Esophagus squamous epithelium (tissue), 5 donors: ENCODE measurements at places on chromosomes 4 and X.

GRCh38 chr4:2006956-2007653, 1.7 kb downstream of the NELFA start:
- peak overlapping the region; percentile 99 for H3K27ac ChIP-seq
- no peaks in the 10 kb centered on the region for H3K27me3 ChIP-seq
- peaks cover 3% of the 10 kb centered on the region for H3K4me1 ChIP-seq
- peak overlapping the region; percentile 98 for H3K4me3 ChIP-seq

DNA sequence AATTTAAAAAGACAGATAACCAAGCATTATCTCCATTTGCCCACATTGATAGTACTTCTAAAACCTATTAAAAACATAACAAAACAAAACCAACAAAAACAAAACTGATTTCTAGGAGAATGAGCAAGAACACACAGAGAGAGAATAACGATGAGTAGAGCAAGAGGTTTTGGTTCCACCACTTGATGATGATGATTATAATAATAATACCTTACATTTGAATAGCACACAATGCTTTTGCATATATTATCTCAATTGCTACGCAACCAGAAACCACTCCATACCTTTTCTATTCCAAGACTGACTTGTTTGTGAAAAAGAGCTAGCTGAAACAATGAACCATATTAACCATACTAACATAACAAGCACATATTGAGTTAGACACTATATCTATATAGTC, 1090.9 kb downstream of the SH3BGRL start:
- H3K4me3 ChIP-seq = no peak overlapping the region
- H3K27me3 ChIP-seq = no peaks in the 10 kb centered on the region
- H3K4me1 ChIP-seq = no peaks in the 10 kb centered on the region
- H3K27ac ChIP-seq = no peak overlapping the region

GRCh38 chr4:57926311-57926710, 816.1 kb upstream of the IGFBP7 start:
- no peaks in the 10 kb centered on the region for H3K27me3 ChIP-seq
- no peak for DNase-seq
- no peaks in the 10 kb centered on the region for H3K4me1 ChIP-seq
- H3K4me3 ChIP-seq = no peak overlapping the region
- no peaks in the 10 kb centered on the region for H3K36me3 ChIP-seq
- H3K27ac ChIP-seq = no peak overlapping the region

DNA sequence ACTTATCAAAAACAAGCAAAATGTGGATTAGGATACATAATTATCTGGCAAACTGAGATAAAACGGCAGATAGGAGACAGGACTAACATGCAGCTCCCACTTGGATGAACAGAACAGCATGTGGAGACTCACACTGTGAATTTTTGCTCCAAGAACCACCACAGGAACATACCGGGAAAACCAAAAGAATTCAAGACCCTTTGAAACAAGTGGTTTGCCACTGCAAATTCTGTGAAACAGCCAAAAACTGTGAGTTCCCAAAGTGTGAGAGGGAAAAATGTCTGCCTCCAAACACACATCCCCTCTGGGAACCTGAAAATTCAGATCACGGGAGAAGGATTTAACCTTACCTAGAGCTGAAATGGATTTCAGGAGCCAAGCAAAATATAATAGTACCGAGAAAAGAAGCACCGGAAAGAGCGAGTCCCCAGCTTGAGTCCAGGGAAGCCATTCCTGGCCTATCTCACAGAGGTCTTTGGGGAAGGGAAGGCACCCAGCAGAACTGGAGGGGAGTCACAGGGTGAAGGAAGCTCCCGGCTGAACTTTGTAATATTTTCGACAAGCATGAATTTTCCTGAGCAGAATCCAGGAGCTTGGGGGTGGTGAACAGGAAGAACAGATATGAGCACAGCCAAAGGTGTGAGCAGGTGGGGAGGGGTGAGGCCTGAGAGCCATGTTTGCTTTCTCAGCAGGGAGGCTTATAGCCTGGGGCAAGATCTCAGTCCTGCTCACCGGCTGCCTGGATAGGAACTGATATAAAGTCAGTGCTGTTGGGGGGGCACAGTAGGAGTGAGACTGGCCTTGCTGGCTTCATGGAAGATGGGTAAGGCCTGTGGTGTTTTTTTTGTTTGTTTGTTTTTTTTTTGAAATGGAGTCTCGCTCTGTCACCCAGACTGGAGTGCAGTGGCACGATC, 23.9 kb downstream of the MANBA start:
- H3K27ac ChIP-seq = no peak overlapping the region
- no peaks in the 10 kb centered on the region for H3K4me1 ChIP-seq
- no peaks in the 10 kb centered on the region for H3K27me3 ChIP-seq
- no peak for DNase-seq

DNA sequence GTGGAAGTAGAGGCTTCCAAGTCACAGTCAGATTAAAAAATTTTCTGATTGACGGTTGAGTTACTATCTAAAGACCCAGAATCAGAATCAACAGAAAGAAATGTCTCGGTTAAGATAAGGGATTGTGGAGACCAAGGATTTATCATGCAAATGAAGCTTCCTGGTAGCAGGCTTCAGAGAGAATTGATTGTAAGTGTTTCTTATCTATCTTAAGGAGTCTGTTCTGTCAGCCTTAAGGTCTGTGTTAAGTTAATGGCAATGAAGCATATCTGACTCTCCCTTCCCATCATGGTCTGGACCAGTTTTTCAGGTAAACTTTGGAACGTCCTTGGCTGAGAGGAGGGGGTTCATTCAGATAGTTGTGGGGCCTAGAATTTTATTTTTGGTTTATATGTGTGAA, 780.2 kb downstream of the FAM133A start:
- no peaks in the 10 kb centered on the region for H3K36me3 ChIP-seq
- no peak overlapping the region for H3K4me3 ChIP-seq
- no peaks in the 10 kb centered on the region for H3K27me3 ChIP-seq
- no peak overlapping the region for H3K27ac ChIP-seq
- DNase-seq = no peak

DNA sequence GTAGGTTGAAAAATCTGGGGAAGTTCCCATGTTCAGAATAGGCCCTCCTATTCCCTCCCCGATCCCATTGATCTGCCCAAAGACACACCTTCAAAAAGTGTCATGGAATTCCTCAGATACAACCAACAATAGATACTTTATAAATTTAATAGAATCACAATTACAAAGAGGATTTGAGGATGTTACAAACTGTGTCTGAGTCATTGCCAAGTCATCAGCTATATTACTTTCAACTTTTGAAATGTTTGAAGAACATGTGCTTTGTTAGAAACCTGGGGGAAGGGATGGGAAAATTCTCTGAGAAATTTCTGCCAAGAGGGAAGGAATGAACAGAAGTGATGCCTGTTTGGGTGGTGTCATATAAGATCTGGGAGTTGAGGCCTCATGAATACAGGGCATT, 46.7 kb downstream of the KCNIP4 start:
- H3K4me1 ChIP-seq = no peaks in the 10 kb centered on the region
- no peaks in the 10 kb centered on the region for H3K27me3 ChIP-seq
- H3K27ac ChIP-seq = no peak overlapping the region
- H3K4me3 ChIP-seq = no peak overlapping the region

- no peak for DNase-seq
- H3K4me1 ChIP-seq = peaks cover 31% of the 10 kb centered on the region
- H3K4me3 ChIP-seq = no peak overlapping the region
- H3K27me3 ChIP-seq = no peaks in the 10 kb centered on the region
Observed at GRCh38 chr4:139743027-139743426, 77.4 kb downstream of the MGST2 start.

DNA sequence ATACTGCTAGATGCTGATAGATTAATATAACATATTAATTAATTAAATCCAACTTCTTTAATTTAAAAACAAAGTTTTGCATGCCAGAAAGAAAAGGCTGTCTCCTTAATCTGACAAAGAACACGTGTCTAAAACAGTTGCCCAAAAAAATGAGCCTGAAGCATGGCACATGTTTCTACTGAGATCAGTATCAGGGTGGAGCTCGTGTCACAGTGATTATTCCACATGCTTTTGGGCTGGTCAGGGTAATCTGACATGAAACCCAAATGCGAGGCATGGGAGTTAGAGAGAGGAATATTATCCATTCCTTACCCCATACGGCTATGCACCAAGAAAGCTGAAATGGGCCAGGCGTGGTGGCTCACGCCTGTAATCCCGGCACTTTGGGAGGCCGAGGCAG, 79.4 kb upstream of the ADRA2C start:
- H3K27ac ChIP-seq = no peak overlapping the region
- no peaks in the 10 kb centered on the region for H3K4me1 ChIP-seq
- DNase-seq = no peak
- no peaks in the 10 kb centered on the region for H3K27me3 ChIP-seq
- no peak overlapping the region for H3K4me3 ChIP-seq

GRCh38 chr4:7503559-7504249, 69.0 kb upstream of the PSAPL1 start:
- H3K27me3 ChIP-seq = no peaks in the 10 kb centered on the region
- no peaks in the 10 kb centered on the region for H3K4me1 ChIP-seq
- H3K27ac ChIP-seq = no peak overlapping the region
- no peak overlapping the region for H3K4me3 ChIP-seq
- DNase-seq = no peak
- no peaks in the 10 kb centered on the region for H3K36me3 ChIP-seq

DNA sequence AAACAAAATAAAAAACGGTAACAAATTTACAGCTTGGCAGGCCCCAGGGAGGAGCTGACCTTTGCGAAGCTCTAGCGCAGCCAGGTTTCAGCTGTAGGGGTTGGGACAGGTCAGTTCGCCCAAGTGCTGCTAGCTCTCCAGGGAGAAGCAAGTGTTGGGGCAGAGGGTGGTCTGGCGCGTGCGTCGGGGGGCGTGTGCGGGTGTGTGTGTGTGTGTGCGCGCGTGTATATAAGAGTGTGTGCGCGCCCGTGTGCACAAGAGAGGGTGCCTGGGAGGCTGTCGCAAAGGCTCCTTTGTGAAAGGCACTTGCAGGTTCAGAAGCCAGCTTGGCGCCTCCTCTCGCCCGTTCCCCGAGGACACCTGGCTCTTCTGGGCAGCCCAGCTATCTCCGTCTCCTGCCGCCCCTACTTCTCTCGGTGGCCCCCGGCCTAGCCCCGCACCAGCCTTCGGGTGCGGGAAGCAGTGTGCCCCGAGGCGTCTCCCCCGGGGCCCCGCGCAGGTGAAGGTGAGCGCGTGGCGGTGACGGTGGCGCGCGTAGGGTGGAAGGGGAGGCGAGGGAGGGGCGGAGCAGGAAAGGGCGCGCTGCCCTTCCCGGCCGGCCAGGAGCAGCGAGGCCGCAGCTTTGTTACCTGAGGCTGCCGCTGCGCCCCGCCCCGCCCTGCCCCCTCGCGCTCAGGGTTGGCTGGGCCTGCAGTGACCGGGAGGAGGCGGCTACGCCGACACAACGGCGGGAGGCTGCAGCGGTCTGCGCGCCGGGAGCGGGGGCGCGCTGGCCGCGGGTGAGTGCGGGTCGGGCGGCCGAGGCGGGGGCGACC, at the start of gene FHDC1:
Gene FHDC1 (plus strand): TSS at position 693 of the 815 bp plus-strand sequence. CDS start 6,735 bp downstream, outside the sequence.
- H3K4me1 ChIP-seq = peaks cover 6% of the 10 kb centered on the region
- H3K27ac ChIP-seq = peak within 1 kb of the TSS; percentile 79
- H3K27me3 ChIP-seq = no peaks in the 10 kb centered on the region
- H3K4me3 ChIP-seq = peak within 1 kb of the TSS; percentile 71

- no peaks in the 10 kb centered on the region for H3K27me3 ChIP-seq
- H3K4me3 ChIP-seq = no peak overlapping the region
- no peak for DNase-seq
- no peak overlapping the region for H3K27ac ChIP-seq
- no peaks in the 10 kb centered on the region for H3K4me1 ChIP-seq
Observed at GRCh38 chr4:23991444-23991843, 101.6 kb upstream of the PPARGC1A start.

DNA sequence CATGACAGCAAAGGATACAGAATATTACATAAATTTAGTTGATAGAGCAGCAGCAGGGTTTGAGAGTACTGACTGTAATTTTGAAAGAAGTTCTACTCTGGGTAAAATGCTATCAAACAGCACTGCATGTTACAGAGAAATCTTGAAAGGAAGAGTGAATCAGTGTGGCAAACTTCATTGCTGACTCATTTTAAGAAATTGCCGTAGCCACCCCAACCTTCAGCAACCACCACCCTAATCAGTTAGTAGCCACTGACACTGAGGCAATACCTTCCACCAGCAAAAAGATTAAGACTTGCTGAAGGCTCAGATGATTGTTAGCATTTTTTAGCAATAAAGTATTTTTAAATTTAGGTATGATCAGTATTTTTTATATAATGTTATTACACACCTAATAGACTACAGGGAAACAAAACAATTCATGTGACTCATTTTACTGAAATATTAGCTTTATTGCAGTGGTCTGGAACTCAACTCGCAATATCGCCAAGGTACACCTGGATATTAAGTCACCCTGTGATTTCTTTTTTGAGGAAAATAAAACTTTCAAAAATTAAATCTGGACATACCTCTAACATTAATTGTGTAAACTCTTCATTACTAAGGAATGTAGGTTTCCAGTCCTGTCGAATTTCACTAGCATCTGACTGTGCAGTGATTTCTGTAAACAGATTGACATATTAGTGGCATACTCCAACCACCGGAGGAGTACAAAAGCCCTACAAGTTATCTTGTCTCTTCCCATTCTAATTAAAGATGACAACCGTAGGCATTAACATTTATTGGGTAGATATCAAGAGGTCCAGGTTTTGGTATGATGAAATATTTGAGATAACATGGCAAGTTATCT, 71.1 kb downstream of the CLOCK start:
- no peaks in the 10 kb centered on the region for H3K27me3 ChIP-seq
- no peaks in the 10 kb centered on the region for H3K4me1 ChIP-seq
- no peak overlapping the region for H3K4me3 ChIP-seq
- no peak overlapping the region for H3K27ac ChIP-seq

DNA sequence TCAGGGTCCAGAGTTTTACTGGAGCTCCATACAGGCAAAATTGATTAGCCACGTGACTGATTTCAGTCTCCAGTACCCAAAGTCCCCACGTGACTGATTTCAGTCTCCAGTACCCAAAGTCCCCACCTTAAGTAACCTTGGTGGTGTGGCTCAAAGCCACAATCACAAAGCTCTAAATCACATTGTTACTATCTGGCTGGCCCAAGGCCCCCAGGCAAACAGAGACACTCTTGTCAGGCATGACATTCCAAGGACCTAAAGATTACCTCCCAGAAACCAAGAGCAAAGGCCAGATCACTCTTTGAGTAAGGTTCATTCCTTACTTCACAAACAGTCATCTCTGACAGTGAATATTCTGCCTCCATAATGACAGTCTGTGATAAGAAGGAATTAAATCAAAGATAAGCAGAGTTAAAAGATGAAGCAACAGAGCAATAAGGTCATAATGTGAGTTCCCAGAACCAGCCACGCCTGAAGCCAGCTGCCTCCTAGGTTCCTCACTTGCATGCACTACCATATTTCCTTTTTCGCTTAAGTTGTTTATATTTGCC, 78.5 kb downstream of the ANXA3 start:
- no peak for DNase-seq
- H3K4me3 ChIP-seq = no peak overlapping the region
- H3K27me3 ChIP-seq = no peaks in the 10 kb centered on the region
- H3K36me3 ChIP-seq = no peaks in the 10 kb centered on the region
- H3K4me1 ChIP-seq = peaks cover 47% of the 10 kb centered on the region
